Activated T-cell treated with anti-CD3 and anti-CD28 coated beads, Interleukin-2, amount 50 U/mL, for 24 hours (primary cell): ENCODE measurements at places on chromosomes 5 and 9.

- H3K27me3 ChIP-seq: peaks cover 27% of the 10 kb centered on the region
- peak overlapping the region; percentile 38 for H3K27ac ChIP-seq
- DNase-seq: no peak
- peaks cover 54% of the 10 kb centered on the region for H3K4me1 ChIP-seq
- no peak overlapping the region for H3K4me3 ChIP-seq
Observed at GRCh38 chr5:10583663-10584572, 20.0 kb downstream of the ANKRD33B start.

- no peak overlapping the region for H3K27ac ChIP-seq
- DNase-seq: no peak
- H3K36me3 ChIP-seq: peaks cover 84% of the 10 kb centered on the region
- no peaks in the 10 kb centered on the region for H3K4me1 ChIP-seq
- no peaks in the 10 kb centered on the region for H3K27me3 ChIP-seq
Observed at GRCh38 chr9:99859243-99859980, 37.7 kb downstream of the NR4A3 start.

DNA sequence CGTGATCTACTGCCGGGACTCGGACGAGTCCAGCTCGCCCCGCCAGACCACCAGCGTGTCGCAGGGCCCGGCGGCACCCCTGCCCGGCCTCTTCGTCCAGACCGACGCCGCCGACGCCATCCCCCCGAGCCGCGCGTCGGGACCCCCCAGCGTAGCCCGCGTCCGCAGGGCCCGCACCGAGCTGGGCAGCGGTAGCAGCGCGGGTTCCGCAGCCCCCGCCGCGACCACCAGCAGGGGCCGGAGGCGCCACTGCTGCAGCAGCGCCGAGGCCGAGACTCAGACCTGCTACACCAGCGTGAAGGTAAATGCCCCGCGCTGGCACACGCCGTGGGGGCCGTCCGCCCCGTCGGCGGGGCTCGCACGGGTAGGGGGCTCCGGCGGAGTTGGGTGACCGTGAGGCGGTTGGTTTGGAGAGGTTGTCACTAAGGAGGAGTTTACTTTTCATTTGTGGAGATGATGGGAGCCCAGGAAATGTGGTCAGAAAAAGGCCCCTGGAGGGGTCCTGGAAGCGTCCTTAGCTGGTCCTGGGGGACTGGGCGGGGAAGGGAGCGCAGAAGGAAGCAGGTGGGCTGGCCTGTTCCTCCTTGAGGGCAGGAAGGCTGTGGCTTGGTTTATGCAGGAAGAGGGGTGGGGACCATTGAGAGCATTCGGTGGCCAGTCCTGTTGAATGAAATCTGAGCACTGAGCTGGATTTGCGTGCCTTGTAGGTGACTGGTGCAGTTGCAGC is 647 bp downstream of the PDE8B start:
- no peaks in the 10 kb centered on the region for H3K36me3 ChIP-seq
- peaks cover 75% of the 10 kb centered on the region for H3K27me3 ChIP-seq
- no peak overlapping the region for H3K27ac ChIP-seq
- peak; percentile 33 for DNase-seq
- peaks cover 11% of the 10 kb centered on the region for H3K4me1 ChIP-seq

DNA sequence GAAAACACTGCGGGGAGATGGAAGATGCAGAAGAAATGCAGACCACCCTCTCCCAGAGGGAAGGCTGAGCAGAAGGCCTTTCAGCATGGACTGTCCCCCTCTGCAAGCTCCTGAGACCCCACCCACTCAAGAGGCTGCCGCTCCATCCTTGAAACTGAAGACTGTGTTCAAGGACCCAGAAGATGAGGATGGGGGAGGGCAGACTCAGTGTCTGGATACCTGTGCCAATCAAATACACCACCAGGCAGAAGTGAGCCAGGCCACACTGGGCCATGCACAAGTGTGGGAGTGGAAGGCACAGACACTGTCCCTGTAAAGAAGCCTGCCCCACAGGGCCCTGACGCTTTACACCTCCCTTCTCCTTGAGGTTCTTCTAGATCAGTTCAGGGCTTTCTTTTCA is 40.0 kb upstream of the IPPK start:
- DNase-seq: no peak
- H3K4me1 ChIP-seq: peaks cover 37% of the 10 kb centered on the region
- H3K4me3 ChIP-seq: no peak overlapping the region
- H3K36me3 ChIP-seq: peaks cover 59% of the 10 kb centered on the region

- peaks cover 16% of the 10 kb centered on the region for H3K27me3 ChIP-seq
- no peaks in the 10 kb centered on the region for H3K36me3 ChIP-seq
- DNase-seq: no peak
- H3K27ac ChIP-seq: no peak overlapping the region
- no peaks in the 10 kb centered on the region for H3K4me1 ChIP-seq
- no peak overlapping the region for H3K4me3 ChIP-seq
Observed at GRCh38 chr5:137441476-137441875, 57.6 kb downstream of the SPOCK1 start.

DNA sequence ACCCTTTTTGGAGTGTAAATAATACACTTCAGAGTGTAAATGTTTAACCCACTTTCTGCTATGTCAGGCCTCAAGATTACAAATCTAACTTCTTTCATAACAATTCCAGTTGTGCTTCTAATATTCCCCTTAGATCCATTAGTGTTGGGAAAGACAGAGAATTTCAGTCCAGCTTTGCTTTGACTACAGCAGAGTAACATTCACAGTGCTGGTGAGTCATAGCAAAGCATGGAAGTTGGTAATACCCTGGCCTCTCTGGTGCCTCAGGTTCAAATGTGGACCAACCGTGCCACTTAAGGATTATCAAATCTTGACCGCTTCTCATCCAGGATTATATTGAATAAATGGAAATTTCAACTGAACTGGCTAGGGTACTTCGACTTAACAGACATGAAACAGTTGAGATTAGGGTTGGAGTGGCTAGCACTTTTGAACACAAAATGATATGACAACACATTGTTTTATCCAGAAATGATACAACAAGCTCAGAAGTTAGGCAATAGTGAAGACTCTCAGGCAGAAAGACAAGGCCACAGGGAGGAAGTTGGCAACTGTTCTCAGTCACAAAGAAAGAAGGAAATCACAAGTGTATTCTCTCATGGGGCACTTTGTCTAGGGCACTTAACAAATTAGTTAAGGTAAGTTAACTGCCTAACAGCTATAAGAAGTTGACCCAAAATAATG is 24.4 kb upstream of the RASA1 start:
- H3K4me3 ChIP-seq: no peak overlapping the region
- H3K27me3 ChIP-seq: no peaks in the 10 kb centered on the region
- H3K36me3 ChIP-seq: no peaks in the 10 kb centered on the region
- no peak for DNase-seq
- H3K27ac ChIP-seq: no peak overlapping the region

GRCh38 chr9:33506626-33507370 is 17.3 kb upstream of the ANKRD18B start:
- DNase-seq: no peak
- H3K27ac ChIP-seq: peak overlapping the region; percentile 34
- peaks cover 2% of the 10 kb centered on the region for H3K36me3 ChIP-seq
- H3K27me3 ChIP-seq: peaks cover 5% of the 10 kb centered on the region

DNA sequence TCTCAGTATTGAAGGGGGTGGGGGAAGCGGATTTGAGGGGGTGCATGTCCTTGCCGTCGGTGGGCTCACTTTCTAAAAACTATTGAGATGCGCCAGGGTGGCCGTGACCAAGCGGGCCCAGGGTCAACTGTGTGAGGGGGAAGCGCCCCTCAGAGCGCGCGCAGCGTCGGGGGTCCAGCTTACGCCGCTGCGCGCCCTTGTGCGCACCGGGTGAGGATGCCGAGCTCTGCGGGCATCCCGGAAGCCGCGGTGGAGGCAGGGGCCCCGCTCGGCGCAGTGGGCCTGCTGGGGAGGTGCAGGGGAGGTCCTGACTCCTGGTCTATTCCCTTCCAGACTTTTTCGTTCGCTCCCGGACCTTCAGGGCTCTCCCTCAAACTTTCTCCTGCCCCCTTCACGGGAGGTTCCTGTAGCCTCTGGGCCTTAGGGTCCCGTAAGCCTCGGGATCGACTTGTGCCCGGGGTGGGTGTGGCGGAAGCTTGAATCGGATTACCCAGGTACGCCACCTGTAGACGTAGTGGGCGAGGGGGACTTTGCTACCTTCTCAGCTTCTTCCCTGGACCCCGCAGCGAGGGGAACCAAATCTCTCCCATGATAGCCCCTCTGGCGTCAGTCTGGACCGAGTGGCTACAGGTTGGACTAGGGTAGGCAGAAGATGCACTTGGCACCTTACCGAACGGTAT is 2.5 kb upstream of the PRDM6 start:
- H3K4me3 ChIP-seq: no peak overlapping the region
- peaks cover 88% of the 10 kb centered on the region for H3K27me3 ChIP-seq
- peaks cover 20% of the 10 kb centered on the region for H3K4me1 ChIP-seq

DNA sequence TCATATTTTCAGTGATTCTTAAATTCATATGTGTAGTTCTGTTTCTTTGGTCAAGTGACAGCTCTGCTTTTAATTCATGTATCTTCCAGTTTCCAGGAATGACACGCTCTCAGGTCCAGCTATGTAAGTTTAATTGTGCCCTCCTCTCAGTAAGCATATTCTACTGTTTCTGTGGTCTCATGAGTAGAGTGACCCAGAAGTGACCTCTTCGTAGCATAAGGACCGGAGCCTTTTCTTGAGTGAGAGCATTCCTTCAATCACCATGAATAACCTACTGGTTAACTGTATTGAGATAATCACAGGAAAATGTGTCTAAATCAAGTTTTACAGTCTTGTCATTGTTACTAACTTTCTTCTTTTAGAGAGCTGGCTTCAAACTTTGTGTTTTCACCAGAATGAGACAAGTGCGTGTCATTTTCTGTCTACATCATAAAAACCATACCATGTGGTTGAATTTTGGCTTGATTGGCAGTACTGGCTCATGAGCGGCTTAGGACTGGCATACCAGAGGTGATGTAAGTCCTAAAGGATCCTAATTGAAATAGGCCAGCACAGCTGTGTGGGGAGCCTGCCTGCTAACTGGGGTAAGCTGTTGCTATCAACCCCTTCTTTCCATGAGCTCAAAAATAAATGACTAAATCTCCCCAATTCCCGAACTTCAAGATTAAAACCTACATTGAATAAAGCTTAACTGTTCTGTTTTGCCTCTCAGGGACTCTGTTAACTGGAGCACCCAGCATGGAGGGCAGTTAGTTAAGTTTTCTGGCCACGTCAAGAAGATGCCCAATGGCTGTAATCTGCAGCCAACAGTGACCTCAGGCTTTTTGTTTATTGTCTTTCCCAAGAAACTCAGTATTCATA is 4.8 kb downstream of the ADAMTSL1 start:
- H3K27me3 ChIP-seq: peaks cover 31% of the 10 kb centered on the region
- DNase-seq: no peak
- H3K36me3 ChIP-seq: no peaks in the 10 kb centered on the region
- H3K4me3 ChIP-seq: no peak overlapping the region

DNA sequence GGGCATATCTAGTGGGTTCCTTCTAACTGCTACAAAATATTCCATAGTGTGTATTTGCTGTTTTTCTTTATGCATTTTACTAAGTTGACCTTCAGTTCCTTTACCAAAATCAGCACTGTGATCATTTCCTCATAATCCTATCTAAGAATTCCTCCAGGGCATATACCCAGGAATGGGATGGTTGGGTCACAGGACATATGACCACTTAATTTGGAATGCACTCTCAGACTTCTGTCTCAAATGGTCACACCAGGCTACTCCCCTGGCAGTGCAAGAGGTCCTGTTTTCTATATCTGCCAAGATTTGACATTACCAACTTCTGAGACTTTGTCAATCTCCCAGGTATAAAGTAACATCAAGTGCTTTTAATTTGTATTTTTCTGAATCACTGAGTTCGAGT is 63.9 kb downstream of the ADAMTS12 start:
- no peaks in the 10 kb centered on the region for H3K4me1 ChIP-seq
- H3K27me3 ChIP-seq: no peaks in the 10 kb centered on the region
- DNase-seq: no peak
- H3K36me3 ChIP-seq: no peaks in the 10 kb centered on the region
- no peak overlapping the region for H3K27ac ChIP-seq

- no peaks in the 10 kb centered on the region for H3K27me3 ChIP-seq
- H3K4me3 ChIP-seq: no peak overlapping the region
- no peaks in the 10 kb centered on the region for H3K4me1 ChIP-seq
- no peak for DNase-seq
Observed at GRCh38 chr9:23341346-23341745, 484.7 kb downstream of the ELAVL2 start.

DNA sequence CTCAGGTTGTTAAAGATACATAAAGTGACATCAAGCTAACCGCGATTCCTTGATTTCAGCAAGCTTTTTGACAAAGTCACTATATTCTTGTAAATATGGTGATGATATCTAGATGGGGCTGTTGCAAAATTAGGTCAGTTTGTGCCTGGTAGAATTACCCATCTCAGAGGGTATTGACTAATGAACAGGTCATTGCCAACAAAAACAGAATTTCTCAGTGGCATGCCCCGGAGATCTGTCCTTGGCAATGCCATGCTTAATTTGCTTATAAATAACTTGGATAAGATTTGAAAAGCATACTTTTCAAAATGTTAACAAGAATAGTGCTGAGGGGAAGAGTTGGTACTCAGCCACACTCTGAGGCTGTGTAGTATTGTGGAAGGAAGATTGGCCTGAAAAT is 783.3 kb upstream of the SEMA6A start:
- H3K4me3 ChIP-seq: no peak overlapping the region
- H3K4me1 ChIP-seq: no peaks in the 10 kb centered on the region
- H3K27ac ChIP-seq: no peak overlapping the region
- no peak for DNase-seq

DNA sequence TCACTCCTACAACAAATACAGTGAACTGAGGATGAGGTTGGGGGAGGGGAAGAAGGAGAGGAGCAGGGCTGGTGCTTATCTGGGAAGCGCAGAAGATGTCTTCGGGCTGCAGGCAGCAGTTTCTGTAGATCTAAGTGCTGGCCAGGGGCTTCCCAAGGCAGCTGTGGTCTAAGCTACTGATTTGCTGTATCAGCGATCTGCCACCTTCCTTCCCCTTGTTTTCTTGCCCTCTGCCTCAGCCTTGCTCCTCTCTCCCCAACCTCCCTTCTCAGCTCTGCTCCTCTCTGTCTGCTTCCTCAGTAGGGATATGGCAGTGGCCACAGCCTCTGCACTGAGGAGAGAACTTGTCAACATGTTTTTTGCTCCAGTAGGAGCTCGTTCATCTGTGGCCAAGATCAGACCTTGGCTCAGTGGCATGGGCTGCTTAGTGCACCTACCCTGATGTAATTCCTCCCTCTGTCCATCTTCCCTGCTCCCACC is 42.8 kb upstream of the IL6ST start:
- no peaks in the 10 kb centered on the region for H3K27me3 ChIP-seq
- peaks cover 9% of the 10 kb centered on the region for H3K4me1 ChIP-seq
- H3K27ac ChIP-seq: no peak overlapping the region
